ENCODE measurements at places on chromosomes 7 and 10. TPM values are rescaled to one million over a fixed set of nuclear protein-coding genes. Genes with fewer than 3 reads are reported as not detected.
A peak's percentile ranks its signal among the peaks of the same experiment; 100 is the strongest.

GRCh38 chr10:132421847-132422751, 25.1 kb downstream of the PWWP2B start:
- H3K27ac ChIP-seq, result peak overlapping the region; percentile 56
- no peaks in the 10 kb centered on the region for H3K27me3 ChIP-seq
- H3K36me3 ChIP-seq, result no peaks in the 10 kb centered on the region
- no peak for DNase-seq
- no peak overlapping the region for H3K4me3 ChIP-seq

GRCh38 chr10:44180321-44181168, 204.4 kb downstream of the CXCL12 start:
- H3K27me3 ChIP-seq, result no peaks in the 10 kb centered on the region
- H3K4me1 ChIP-seq, result peaks cover 7% of the 10 kb centered on the region
- no peak overlapping the region for H3K4me3 ChIP-seq
- no peaks in the 10 kb centered on the region for H3K36me3 ChIP-seq
- no peak overlapping the region for H3K27ac ChIP-seq
- DNase-seq, result peak; percentile 95

DNA sequence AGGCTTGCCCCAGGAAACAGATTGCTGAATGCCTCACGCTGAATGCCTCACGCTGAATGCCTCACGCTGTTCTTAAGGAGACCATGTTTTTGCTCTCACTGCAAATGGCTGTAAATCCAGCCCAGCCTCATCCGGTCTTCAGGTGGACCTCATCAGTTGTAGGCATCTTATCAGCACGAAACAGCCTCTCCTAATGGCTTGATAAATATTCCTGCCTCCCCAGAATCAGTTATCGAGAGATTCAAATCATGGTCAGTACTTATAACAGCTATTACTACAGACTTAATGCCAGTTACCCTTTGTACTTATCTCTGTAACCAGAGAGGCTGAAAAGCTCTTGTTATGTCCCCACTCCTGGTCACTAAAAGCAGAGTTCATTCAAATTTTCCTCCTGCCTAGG, 290.6 kb downstream of the FZD1 start:
- H3K4me1 ChIP-seq, result no peaks in the 10 kb centered on the region
- no peaks in the 10 kb centered on the region for H3K36me3 ChIP-seq
- no peak for DNase-seq
- H3K27ac ChIP-seq, result no peak overlapping the region
- no peaks in the 10 kb centered on the region for H3K27me3 ChIP-seq
- no peak overlapping the region for H3K4me3 ChIP-seq

Gene ELAPOR2
- total RNA-seq, result 1.3 TPM

Gene GLI3
- total RNA-seq, result 1.7 TPM

Gene TDRD1
- not detected for total RNA-seq

Gene DRGX
- not detected for total RNA-seq

DNA sequence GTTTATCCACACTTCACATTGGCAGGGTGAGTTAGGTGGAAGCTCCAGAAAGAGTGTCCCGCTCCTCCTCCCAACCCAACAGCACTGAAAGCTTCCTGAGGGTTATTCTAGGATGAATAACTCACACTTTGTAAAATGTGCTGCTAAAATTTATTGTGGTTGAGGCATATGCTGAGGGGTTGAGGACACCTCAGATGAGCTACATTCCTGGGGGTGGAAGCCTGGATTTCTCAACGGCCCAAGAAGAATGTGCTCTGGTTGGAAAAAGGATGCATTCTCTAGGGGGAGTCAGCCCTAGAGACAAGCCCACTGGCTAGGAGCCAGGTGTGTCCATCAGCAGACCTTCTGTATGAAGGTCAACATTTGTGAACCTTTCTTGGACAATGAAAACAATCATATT, 91.5 kb upstream of the PDE1C start:
- peak; percentile 73 for DNase-seq
- H3K27ac ChIP-seq, result peak overlapping the region; percentile 46
- H3K4me1 ChIP-seq, result peaks cover 11% of the 10 kb centered on the region
- no peaks in the 10 kb centered on the region for H3K27me3 ChIP-seq
- H3K4me3 ChIP-seq, result no peak overlapping the region
- H3K36me3 ChIP-seq, result no peaks in the 10 kb centered on the region

- no peak overlapping the region for H3K4me3 ChIP-seq
- no peaks in the 10 kb centered on the region for H3K27me3 ChIP-seq
- no peaks in the 10 kb centered on the region for H3K36me3 ChIP-seq
- no peak for DNase-seq
- no peaks in the 10 kb centered on the region for H3K4me1 ChIP-seq
- H3K27ac ChIP-seq, result no peak overlapping the region
These were observed 636.6 kb downstream of the TNS3 start for GRCh38 chr7:46945328-46945727.

Gene ASB10
- total RNA-seq, result not detected

Gene NPC1L1
- total RNA-seq, result not detected

Gene ELOVL3
- 0.28 TPM for total RNA-seq

DNA sequence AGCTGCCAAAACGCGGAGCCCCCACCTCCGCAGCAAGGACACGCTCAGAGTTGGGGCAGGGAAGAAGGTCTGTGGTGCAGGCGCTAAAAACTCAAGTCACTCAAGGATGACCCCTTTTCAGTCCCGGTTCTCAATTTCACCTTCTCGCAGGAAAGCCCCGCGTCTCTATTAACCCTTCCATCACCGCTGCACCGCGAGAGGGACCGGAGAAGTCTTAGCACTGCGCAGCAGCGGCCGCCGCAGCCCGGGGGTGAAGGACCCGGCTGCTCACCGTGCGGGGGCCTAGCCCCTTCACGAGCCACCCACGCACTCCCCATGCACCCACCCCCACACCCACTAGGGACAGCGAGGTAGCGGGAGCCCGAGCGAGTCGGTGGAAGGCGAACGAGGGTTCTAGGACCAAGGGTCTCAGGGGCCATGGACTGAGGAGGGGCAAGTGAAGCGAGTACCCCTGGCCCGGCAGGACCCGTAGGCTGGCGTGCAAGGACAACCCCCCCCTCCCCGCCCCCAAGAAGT, 162.9 kb downstream of the SH3PXD2A start:
- H3K36me3 ChIP-seq, result no peaks in the 10 kb centered on the region
- H3K27me3 ChIP-seq, result no peaks in the 10 kb centered on the region
- peak overlapping the region; percentile 55 for H3K4me3 ChIP-seq
- H3K27ac ChIP-seq, result no peak overlapping the region
- DNase-seq, result no peak

DNA sequence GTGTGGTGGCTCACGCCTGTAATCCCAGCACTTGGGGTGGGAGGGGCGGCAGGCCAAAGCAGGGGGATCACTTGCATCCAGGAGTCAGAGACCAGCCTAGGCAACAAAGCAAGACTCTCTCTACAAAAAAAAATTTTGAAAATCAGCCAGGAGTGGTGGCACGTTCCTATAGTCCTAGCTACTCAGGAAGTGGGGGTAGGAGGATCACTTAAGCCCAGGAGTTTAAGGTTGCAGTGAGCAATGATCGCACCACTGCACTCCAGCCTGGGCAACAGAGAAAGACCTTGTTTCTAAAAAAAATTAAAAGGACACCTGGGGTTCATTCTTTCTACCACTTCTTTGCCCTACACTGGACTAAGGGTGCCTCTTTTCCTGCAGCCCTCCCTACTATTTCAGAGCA, 15.1 kb downstream of the WAPL start:
- no peaks in the 10 kb centered on the region for H3K27me3 ChIP-seq
- H3K4me1 ChIP-seq, result peaks cover 6% of the 10 kb centered on the region
- DNase-seq, result no peak
- no peak overlapping the region for H3K27ac ChIP-seq

- no peak overlapping the region for H3K4me3 ChIP-seq
- no peaks in the 10 kb centered on the region for H3K36me3 ChIP-seq
- peaks cover 19% of the 10 kb centered on the region for H3K4me1 ChIP-seq
- H3K27ac ChIP-seq, result peak overlapping the region; percentile 94
- DNase-seq, result peak; percentile 89
These were observed 9.6 kb upstream of the MYPN start for GRCh38 chr10:68099736-68100135.

Gene CTNNA3
- 0.83 TPM for total RNA-seq

DNA sequence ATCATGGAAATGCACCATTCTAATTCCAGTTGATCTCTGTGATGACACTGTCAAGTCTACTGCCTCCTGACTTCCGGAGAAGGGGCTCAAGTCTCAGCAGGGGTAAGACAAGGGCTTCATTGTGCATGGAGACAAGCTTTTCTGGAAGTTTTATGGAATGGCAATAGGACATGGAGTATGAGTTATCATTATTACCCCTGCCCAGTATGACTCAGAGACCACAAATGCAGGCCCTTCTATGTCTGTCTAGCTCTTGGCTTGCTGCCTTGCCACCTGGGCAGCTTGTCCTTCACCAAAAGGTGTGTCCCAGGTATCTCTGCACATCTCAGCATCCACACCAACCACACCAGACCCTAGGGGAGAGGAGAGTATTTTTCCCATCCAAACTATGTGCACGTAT, 34.9 kb upstream of the KIAA1217 start:
- no peaks in the 10 kb centered on the region for H3K4me1 ChIP-seq
- H3K27me3 ChIP-seq, result no peaks in the 10 kb centered on the region
- no peak for DNase-seq

GRCh38 chr7:149866779-149867447, 6.9 kb upstream of the ATP6V0E2 start:
- H3K36me3 ChIP-seq, result peaks cover 28% of the 10 kb centered on the region
- H3K4me1 ChIP-seq, result peaks cover 5% of the 10 kb centered on the region
- no peaks in the 10 kb centered on the region for H3K27me3 ChIP-seq
- H3K4me3 ChIP-seq, result no peak overlapping the region

GRCh38 chr10:89032141-89032891, 41.7 kb downstream of the FAS start:
- H3K27me3 ChIP-seq, result no peaks in the 10 kb centered on the region
- peaks cover 19% of the 10 kb centered on the region for H3K4me1 ChIP-seq
- no peaks in the 10 kb centered on the region for H3K36me3 ChIP-seq
- no peak overlapping the region for H3K4me3 ChIP-seq
- peak; percentile 91 for DNase-seq
- H3K27ac ChIP-seq, result no peak overlapping the region

Gene LAMB1
- total RNA-seq, result 117 TPM

DNA sequence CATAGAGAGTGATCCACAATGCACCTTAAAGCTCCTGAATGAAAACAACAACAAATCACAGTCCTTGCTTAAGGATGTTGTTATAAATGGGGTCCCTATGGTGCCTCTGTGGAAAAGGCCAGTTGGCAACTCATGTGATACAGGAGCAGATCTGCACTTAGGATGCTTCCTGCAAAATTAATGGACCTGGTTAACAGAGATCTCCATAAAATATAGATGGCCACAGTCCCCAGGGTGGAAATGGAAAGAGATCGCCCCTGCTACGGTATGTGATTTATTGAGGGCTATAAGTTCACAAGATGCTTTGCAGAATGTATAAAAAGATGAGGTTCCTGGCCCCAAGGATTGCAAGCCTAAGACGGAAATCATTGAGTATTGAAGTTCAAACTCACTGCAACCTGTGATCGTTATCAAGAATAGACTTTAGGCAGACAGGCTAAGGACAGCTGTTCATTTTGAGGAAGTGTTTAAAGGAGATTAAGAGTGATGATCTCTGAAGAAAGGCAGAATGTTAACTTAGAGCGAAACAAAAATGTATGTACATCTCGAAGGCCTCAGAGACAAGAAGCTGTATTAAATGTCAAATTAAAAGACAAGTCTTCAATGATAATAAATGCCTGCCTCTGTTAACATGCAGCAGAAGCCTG, 174.1 kb upstream of the PLPP4 start:
- no peaks in the 10 kb centered on the region for H3K36me3 ChIP-seq
- no peaks in the 10 kb centered on the region for H3K27me3 ChIP-seq
- H3K4me3 ChIP-seq, result no peak overlapping the region
- DNase-seq, result no peak
- H3K27ac ChIP-seq, result no peak overlapping the region

DNA sequence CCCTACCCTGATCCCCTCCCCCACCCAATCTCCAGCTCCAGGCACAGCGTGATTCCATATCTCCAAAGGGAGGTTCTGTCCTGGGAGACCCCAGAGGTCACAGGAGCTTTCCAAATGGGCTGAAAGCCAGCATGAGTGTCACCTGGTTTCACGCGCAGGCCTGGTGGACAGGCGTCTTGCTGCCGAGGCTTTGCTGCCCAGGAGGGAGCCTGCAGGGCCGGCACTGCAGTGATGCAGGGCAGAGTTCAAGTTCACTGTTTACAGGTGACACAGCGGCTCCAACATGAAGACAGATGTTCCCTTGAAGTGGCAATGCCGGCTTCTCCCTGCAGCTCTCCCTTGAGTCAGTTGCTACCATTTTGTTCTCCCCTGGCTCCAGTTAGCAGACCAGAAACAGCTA, 104.3 kb downstream of the TCERG1L start:
- H3K36me3 ChIP-seq, result no peaks in the 10 kb centered on the region
- H3K4me3 ChIP-seq, result no peak overlapping the region
- no peaks in the 10 kb centered on the region for H3K4me1 ChIP-seq
- no peak overlapping the region for H3K27ac ChIP-seq
- no peak for DNase-seq
- no peaks in the 10 kb centered on the region for H3K27me3 ChIP-seq

DNA sequence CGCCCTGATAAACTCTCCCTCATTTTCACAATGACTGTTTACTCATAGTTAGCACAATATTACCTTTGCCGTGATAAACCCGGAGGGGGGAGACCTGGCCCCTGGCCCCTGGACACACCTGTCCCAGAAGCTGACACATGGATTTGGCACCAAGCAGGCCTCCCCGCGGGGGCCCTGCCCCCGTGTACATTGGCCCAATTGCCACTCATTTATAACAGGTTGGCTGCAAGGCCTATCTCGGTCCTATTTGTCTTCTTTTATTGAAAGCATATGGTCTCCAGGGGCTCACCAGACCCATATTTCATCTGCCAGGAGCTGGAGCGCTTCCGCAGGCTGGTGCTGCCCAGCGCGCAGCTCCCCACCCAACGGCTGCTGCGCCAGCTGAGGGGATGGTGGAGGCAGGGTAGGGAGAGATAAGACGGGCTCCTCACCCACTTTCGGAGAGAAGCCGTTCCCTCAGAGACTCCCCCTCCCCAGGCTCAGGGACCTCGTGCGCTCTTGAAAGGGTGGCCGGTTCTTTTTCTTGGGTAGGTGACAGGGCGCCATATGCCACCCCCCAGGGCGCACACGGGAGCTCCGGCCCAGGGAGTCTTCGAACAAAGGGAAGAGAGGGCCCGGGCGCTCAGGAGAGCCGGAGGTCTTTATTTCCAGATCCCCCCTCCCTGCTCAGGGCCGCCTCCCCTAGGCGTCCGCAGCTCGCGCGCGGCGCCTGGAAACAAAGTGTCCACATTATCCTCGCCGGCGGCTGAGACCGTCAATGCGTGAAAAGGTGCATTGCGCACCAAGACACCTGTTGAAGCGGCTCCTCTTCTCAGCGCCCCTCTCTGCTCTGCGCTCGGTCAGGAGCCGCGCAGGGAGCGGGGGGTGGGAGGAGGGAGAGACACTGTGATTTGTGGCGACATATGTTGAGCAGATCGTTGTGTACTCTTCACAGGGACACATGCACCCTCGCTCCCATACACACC, 4.3 kb upstream of the NEUROG3 start:
- no peak for DNase-seq
- no peaks in the 10 kb centered on the region for H3K4me1 ChIP-seq
- H3K27ac ChIP-seq, result no peak overlapping the region
- peaks cover 70% of the 10 kb centered on the region for H3K27me3 ChIP-seq
- no peak overlapping the region for H3K4me3 ChIP-seq
- H3K36me3 ChIP-seq, result no peaks in the 10 kb centered on the region

Data from IMR-90 (cell line).